ENCODE measurements at places on chromosomes 7 and 10. TPM values are rescaled to one million over a fixed set of nuclear protein-coding genes. Genes with fewer than 3 reads are reported as not detected.

GRCh38 chr10:33416209-33416608, 81.7 kb upstream of the NRP1 start:
- H3K4me1 ChIP-seq = peaks cover 55% of the 10 kb centered on the region
- DNase-seq = no peak
- H3K4me3 ChIP-seq = no peak overlapping the region
- no peaks in the 10 kb centered on the region for H3K36me3 ChIP-seq
- no peaks in the 10 kb centered on the region for H3K27me3 ChIP-seq

DNA sequence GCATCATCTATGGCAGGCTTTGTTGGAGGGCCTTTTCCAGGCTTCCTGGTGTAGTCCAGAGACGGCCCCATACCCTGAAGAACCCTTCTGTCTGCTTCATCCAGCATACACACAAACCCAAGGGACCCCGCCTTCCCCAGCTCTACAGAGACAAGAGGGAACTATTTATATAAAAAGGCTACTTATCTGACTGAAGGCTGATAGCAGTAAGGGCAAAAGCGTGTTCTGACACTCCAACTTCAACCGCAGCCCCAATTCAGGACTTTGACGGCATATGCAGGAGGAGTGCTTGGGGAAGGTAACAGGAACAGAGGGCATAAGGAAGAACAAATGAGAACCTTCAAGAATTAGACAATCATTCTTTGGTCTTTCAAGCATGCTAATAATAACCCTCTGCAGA, 21.0 kb downstream of the GNA12 start:
- no peaks in the 10 kb centered on the region for H3K27me3 ChIP-seq
- peaks cover 20% of the 10 kb centered on the region for H3K36me3 ChIP-seq
- DNase-seq = no peak
- H3K4me1 ChIP-seq = peaks cover 93% of the 10 kb centered on the region
- peak overlapping the region; percentile 97 for H3K27ac ChIP-seq

DNA sequence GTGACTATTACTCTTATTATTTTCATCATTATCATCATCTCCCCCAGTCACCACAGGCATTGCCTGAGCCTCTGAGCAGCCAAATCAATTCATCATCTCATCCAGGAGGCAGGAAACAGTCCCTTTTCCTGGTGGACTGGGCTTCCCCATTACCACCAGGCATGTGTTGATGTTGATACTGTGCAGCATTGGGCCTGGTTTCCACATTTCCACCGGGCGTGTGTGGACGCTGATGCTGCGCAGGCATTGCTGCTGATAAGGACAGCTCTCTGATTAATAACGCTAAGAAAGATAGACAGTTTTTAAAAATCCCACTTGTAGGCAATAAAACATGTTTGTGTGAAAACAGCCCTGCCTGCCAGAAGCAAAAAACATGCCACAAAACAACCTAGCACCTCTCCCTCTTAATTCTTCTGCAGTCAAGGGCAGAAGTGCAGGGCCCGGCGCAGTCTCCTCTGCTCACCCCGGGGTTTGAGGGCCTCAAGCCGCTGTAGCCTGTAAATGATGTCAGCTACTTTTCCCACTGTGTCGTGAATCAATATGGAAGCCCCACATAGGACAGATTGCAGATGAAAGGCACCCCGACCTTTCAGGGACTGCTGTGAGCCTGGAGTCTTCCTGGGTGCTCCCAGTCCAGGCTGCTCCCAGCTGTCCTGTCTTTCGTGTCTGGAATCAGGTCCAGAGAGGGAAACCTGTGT, 216.0 kb downstream of the WDR37 start:
- H3K27ac ChIP-seq = no peak overlapping the region
- DNase-seq = no peak
- H3K4me3 ChIP-seq = no peak overlapping the region
- H3K27me3 ChIP-seq = peaks cover 7% of the 10 kb centered on the region
- peaks cover 3% of the 10 kb centered on the region for H3K36me3 ChIP-seq

DNA sequence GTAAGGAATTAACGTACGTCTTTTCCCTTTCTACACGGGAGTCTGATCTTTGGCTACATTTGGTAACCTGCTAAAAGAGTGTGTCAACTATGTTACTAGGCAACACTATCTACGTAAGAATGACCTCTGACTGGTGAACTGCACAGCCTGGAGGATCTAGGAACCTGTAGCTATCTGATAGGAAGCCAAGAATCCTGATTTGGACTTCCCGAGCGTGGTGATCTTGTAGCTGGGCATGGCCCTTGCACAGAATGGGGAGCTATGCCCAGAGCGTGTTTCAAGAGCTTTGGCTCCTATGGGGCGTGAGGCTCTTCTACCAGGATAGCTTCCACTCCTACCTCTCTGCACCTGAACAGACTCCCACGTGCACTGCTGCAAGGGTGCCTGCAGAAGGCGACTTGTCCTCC, 157.5 kb downstream of the TAX1BP1 start:
- H3K36me3 ChIP-seq = peaks cover 18% of the 10 kb centered on the region
- H3K27ac ChIP-seq = no peak overlapping the region
- no peak for DNase-seq
- peaks cover 36% of the 10 kb centered on the region for H3K4me1 ChIP-seq
- no peak overlapping the region for H3K4me3 ChIP-seq

The HSPA12A gene
- 16.6 TPM for total RNA-seq

The LEP gene
- not detected for total RNA-seq

The ZNF467 gene
- 1.1 TPM for total RNA-seq

The SLC18A2 gene
- total RNA-seq = not detected

All from HFFc6 (cell line).